ENCODE measurements at places on chromosomes 13 and 19. TPM values are rescaled to one million over a fixed set of nuclear protein-coding genes. Genes with fewer than 3 reads are reported as not detected.
A peak's percentile ranks its signal among the peaks of the same experiment; 100 is the strongest.

GRCh38 chr19:14528419-14529253 is 758 bp upstream of the TECR start:
- peak overlapping the region; percentile 54 for H3K4me3 ChIP-seq
- H3K27ac ChIP-seq, result peak overlapping the region; percentile 91
- DNase-seq, result no peak
- H3K36me3 ChIP-seq, result no peaks in the 10 kb centered on the region

DNA sequence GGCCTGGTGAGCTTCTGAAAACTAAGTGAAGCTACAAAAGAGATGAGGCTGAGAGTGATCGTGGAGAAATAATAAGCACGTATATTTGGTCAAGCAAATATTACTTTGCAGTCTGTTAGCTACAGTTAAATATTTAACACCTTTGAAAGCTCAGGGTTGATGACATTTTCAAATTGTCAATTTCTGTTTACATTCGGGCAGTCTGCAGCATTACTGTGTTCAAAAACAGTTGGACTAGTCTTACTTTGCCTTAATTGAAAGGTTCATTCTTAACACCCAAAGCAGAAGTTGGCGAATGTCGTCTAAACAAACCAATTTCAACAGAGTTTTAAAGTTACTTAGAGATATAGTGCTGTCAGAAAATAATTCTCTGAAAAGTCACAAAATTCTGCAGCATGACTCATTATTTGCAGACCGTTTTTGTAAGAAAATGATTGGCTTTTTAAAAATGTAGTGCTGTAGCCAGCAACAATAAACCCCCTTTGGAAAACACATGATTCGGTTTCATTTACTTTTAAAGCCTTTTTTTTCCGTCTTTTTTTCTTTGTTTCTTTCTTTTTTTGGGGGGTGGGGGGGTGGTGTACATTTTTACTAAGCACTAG is 549.0 kb downstream of the GPC6 start:
- H3K27me3 ChIP-seq, result no peaks in the 10 kb centered on the region
- H3K4me1 ChIP-seq, result no peaks in the 10 kb centered on the region
- no peaks in the 10 kb centered on the region for H3K36me3 ChIP-seq
- no peak overlapping the region for H3K4me3 ChIP-seq
- no peak for DNase-seq

GRCh38 chr13:100511466-100511865 is 77.1 kb downstream of the GGACT start:
- H3K4me3 ChIP-seq, result no peak overlapping the region
- no peaks in the 10 kb centered on the region for H3K4me1 ChIP-seq
- H3K36me3 ChIP-seq, result no peaks in the 10 kb centered on the region
- DNase-seq, result no peak

GRCh38 chr13:55893540-55893939 is 1247.2 kb upstream of the PRR20A start:
- H3K4me3 ChIP-seq, result no peak overlapping the region
- no peaks in the 10 kb centered on the region for H3K36me3 ChIP-seq
- H3K27ac ChIP-seq, result no peak overlapping the region
- H3K4me1 ChIP-seq, result no peaks in the 10 kb centered on the region
- H3K27me3 ChIP-seq, result no peaks in the 10 kb centered on the region

DNA sequence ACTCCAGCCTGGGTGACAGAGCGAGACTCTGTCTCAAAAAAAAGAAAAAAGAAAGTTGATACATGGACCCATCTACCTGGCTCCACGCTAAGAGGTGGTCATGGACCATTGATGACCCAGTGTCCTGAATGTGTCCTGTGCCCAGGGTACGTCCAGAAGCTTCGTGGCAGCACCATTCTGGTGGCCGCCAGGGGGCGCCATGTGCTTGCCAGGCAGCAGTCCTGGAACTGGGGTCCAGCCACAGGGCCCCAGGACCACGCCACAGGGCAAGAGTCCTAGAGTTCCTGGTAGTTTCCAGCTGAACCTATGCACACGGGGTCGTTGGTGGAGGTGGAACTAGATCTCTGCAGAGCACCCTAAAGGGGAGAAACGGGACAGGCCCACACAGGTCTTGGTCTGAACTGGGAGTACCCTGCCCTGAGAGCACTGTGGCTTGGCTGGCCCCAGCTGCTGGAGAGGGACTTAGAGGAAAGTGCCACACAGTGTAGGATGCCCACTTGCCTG is 19.9 kb upstream of the FBXO27 start:
- no peak overlapping the region for H3K27ac ChIP-seq
- H3K27me3 ChIP-seq, result no peaks in the 10 kb centered on the region
- no peak overlapping the region for H3K4me3 ChIP-seq
- H3K36me3 ChIP-seq, result no peaks in the 10 kb centered on the region
- peak; percentile 68 for DNase-seq

- no peaks in the 10 kb centered on the region for H3K36me3 ChIP-seq
- no peaks in the 10 kb centered on the region for H3K27me3 ChIP-seq
- H3K27ac ChIP-seq, result no peak overlapping the region
- no peak overlapping the region for H3K4me3 ChIP-seq
These were observed 292.5 kb downstream of the GPC5 start for GRCh38 chr13:91690944-91691343.

GRCh38 chr19:38710928-38711725 is 33.1 kb downstream of the CAPN12 start:
- H3K4me1 ChIP-seq, result no peaks in the 10 kb centered on the region
- no peak overlapping the region for H3K27ac ChIP-seq
- DNase-seq, result no peak
- no peak overlapping the region for H3K4me3 ChIP-seq
- H3K36me3 ChIP-seq, result peaks cover 41% of the 10 kb centered on the region

- H3K27ac ChIP-seq, result no peak overlapping the region
- no peaks in the 10 kb centered on the region for H3K4me1 ChIP-seq
- H3K27me3 ChIP-seq, result no peaks in the 10 kb centered on the region
- DNase-seq, result no peak
These were observed 27.0 kb downstream of the TNFSF11 start for GRCh38 chr13:42600943-42601342.

DNA sequence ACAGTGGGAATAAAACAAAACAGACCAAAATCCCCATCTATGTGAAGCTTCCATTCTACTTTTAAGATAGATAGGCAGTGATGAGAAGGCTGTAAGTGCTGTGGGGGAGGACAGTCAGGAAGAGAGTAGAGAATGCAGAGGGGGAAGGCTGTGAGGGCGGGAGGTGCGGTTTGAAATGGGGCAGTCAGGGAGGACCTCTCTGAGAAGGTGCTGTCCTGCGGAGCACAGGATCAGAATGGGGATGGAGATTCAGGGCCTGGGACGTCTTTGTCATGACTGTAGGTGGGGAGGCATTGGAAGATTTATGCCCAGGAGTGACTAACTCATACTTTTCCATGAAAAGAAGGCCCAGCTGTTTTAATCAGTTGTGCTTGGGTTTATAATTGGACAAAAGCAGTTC is 3.9 kb upstream of the GPR183 start:
- H3K27ac ChIP-seq, result no peak overlapping the region
- H3K4me3 ChIP-seq, result no peak overlapping the region
- H3K4me1 ChIP-seq, result peaks cover 83% of the 10 kb centered on the region
- H3K27me3 ChIP-seq, result no peaks in the 10 kb centered on the region

DNA sequence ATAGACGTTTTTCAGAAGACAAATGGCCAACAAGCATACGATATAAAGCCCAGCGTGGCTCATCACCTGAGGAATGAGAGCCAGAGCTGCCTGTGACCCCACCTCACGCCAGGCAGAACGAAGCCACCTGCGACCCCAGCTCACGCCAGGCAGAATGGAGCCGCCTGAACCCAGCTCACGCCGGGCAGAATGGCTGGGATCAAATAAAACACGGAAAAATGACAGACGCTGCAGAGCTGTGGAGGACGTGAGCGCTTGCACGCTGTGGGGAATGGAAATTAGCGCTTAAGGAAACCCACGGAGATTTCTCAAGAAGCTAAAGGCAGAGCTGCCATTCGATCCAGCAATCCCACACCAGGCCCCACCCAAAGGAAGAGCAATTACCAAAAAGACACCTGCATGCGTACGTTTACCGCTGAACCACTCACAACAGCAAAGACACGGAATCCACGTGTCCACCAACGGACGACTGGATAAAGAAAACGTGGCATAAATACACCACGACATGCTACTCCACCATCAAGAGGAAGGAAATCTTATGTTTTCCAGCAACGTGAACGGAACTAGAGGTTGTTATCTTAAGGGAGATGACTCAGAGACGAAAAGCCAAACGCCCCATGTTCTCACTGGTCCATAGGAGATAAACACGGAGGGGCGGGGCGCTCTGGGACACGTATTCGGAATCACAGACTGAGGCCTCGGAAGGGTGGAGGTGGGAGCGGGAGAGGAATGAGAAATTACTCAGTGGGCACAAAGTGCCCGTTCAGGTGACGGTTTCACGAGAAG is 30.7 kb upstream of the C13orf46 start:
- no peak for DNase-seq
- peak overlapping the region; percentile 65 for H3K27ac ChIP-seq
- no peaks in the 10 kb centered on the region for H3K27me3 ChIP-seq
- peaks cover 34% of the 10 kb centered on the region for H3K36me3 ChIP-seq
- H3K4me3 ChIP-seq, result no peak overlapping the region

GRCh38 chr19:14433554-14434501 is 722 bp downstream of the PKN1 start:
- peak overlapping the region; percentile 47 for H3K4me3 ChIP-seq
- H3K27ac ChIP-seq, result peak overlapping the region; percentile 74
- H3K27me3 ChIP-seq, result no peaks in the 10 kb centered on the region
- no peaks in the 10 kb centered on the region for H3K36me3 ChIP-seq
- peak; percentile 52 for DNase-seq
- peaks cover 43% of the 10 kb centered on the region for H3K4me1 ChIP-seq

DNA sequence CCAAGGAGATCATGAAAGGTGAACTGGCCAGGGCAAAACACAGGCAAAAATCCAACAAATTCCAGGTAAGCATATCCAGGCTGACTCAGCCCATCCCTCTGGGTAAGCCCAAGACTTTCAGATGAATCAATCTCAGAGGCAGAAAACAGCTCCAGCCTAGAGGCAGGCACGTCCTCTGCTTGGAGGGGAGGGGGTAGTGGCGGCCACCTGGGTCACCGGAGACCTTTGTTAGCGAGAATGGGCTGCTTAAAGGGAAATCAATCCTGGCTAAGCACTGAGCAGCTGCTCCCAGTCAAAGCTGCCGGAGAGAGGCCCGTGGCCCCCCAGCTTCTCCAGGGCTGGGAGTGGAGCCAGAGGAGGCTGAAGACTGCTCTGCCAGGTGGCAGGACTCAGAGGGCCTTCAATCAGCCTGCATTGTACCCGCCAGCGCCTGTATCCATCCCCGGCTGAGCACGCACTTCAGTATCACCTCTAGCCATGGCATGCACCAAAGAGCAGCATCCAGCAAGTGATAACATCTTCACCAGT is 48.2 kb downstream of the PIN1 start:
- H3K27ac ChIP-seq, result no peak overlapping the region

DNA sequence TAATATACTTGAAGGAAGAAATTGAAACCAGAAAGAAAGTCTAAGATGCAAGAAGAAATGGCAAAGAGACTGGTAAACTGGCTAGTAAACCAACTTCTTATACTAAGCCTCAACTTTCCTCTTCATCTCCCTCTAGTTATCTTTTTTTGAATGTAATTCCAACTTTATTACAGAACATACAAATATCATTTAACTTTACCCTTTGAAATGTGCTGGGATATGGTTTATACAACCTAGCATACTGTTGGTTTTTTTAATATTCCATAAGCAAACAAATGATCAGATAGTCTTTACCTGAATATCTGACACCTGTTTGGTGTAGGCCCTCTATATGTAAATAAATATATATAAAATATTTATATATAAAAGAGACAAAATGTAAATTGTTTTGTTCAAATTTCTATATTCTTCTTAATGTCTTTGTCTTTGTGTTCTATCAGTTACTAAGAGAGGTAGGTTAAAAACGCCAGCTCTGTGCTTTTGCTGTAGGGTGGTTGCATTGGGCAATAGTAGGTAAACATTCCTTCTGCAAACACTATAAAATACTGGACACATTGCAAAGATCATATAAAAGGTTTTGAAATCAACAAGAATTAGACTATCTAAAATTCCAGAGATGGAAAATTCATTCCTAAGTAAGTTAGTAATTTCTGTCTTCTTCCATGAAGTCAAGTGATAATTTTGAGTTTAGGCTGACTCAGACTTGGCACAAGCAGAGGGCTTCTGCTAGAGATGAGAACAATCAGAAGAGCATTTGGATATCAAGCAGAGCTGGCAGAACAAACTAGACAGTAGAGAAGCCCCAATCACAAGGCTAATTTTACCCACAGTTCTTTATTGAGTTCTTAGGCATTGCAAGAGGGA is 383.3 kb downstream of the RFC3 start:
- no peaks in the 10 kb centered on the region for H3K36me3 ChIP-seq
- no peaks in the 10 kb centered on the region for H3K4me1 ChIP-seq
- no peak for DNase-seq
- no peak overlapping the region for H3K4me3 ChIP-seq
- no peak overlapping the region for H3K27ac ChIP-seq
- H3K27me3 ChIP-seq, result no peaks in the 10 kb centered on the region

DNA sequence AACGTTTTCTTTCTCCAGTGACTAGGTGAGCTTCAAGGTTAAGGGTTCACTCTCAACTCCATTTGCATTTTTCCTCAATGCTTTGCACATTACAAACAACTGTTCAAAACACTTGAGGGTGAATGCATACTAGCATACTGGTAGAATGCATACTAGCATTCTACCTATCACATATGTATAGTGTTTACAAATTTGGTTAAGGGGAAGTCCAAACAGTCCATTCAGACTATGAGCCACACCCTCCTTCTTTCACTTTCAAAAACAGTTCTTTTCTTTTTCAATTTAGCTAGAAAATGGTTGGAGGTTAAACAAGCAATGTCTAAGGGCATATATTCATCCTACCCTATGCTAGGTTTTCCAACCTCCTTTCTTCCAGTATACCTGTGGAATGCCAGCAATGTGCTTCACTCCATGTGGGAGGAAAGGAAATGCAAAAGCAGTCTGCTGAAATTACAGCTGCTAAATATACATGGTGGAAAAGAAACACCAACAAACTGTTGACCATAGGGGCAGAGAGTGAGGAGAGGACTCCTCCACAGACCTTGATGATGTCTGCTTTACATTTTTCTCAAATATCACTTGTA is 102.6 kb downstream of the DOCK9 start:
- H3K36me3 ChIP-seq, result peaks cover 19% of the 10 kb centered on the region
- no peak overlapping the region for H3K27ac ChIP-seq
- no peaks in the 10 kb centered on the region for H3K4me1 ChIP-seq
- DNase-seq, result no peak
- no peaks in the 10 kb centered on the region for H3K27me3 ChIP-seq
- H3K4me3 ChIP-seq, result no peak overlapping the region

DNA sequence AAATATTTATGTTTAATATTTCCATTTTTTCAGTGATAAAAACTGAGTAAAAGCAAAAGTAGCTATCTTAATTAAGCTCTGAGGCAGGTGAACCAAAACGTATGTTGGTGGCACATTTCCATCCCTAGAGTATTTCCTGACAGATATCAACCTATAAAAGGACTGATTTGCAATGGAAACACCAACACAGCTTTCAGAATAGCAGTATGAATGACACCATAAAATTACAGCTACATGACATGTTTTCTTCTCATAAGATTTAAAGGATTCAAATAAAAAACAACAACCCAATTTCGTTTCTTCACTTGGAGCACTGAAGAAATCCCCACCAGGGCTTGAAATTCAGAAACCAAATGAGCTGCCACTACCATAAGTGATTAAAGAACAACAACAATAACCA is 194.4 kb downstream of the RFC3 start:
- no peak overlapping the region for H3K4me3 ChIP-seq
- no peaks in the 10 kb centered on the region for H3K27me3 ChIP-seq
- DNase-seq, result no peak
- H3K4me1 ChIP-seq, result no peaks in the 10 kb centered on the region
- H3K27ac ChIP-seq, result no peak overlapping the region

CCDC159 gene
- 30.1 TPM for polyA plus RNA-seq

IGLON5 gene
- polyA plus RNA-seq, result not detected

CBARP gene
- not detected for polyA plus RNA-seq

ITM2B gene
- polyA plus RNA-seq, result 1,289 TPM

NLRP9 gene
- not detected for polyA plus RNA-seq

FLT3LG gene
- polyA plus RNA-seq, result 148 TPM

PRDX2 gene
- polyA plus RNA-seq, result 257 TPM

FFAR3 gene
- polyA plus RNA-seq, result not detected

Data from CD8-positive, alpha-beta memory T cell (primary cell).